SK-N-MC (cell line): ENCODE measurements at places on chromosomes 7 and 10.

GRCh38 chr7:142626420-142627035 lies 122.7 kb upstream of the PRSS1 start:
- no peak for DNase-seq

- DNase-seq = no peak
Observed at GRCh38 chr10:132118366-132118765, 52.6 kb downstream of the JAKMIP3 start.

DNA sequence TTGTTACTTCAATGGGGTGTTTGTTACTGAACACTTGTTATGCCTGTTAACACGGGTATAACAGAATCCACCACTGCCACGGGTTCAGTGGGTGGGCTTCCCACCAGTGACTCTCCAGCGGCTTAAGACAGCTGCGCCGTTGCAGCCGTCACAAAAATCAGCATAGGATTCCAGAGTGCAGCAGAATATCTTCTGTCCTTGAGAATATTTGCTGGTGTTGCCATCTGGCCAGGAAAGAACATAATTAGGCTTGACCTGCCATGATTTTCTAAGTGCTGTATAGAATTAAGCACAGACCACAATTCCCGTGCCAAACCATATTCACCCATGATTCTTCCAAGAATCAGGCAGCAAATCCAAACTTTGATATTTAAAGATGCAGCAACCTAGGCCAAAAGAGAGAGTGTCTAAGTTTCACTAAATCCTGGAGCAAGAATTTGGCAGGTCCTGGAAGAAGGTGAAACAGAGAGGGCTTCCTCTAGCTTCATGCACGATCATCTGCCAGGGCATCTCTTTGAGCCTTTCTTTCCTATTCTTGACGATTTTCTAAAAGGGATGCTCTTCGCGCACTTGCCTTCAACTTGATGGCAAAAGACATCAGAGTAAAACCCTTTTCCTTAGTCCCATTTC lies 95.0 kb downstream of the FRMD4A start:
- no peak for DNase-seq

DNA sequence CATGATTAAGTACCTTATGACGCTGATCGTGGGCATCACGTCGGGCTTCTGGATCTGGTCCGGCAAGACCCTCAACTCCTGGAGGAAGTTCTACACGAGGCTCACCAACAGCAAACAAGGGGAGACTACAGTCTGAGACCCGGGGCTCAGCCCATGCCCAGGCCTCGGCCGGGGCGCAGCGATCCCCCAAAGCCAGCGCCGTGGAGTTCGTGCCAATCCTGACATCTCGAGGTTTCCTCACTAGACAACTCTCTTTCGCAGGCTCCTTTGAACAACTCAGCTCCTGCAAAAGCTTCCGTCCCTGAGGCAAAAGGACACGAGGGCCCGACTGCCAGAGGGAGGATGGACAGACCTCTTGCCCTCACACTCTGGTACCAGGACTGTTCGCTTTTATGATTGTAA lies 2.5 kb downstream of the FZD1 start:
- DNase-seq = no peak

DNA sequence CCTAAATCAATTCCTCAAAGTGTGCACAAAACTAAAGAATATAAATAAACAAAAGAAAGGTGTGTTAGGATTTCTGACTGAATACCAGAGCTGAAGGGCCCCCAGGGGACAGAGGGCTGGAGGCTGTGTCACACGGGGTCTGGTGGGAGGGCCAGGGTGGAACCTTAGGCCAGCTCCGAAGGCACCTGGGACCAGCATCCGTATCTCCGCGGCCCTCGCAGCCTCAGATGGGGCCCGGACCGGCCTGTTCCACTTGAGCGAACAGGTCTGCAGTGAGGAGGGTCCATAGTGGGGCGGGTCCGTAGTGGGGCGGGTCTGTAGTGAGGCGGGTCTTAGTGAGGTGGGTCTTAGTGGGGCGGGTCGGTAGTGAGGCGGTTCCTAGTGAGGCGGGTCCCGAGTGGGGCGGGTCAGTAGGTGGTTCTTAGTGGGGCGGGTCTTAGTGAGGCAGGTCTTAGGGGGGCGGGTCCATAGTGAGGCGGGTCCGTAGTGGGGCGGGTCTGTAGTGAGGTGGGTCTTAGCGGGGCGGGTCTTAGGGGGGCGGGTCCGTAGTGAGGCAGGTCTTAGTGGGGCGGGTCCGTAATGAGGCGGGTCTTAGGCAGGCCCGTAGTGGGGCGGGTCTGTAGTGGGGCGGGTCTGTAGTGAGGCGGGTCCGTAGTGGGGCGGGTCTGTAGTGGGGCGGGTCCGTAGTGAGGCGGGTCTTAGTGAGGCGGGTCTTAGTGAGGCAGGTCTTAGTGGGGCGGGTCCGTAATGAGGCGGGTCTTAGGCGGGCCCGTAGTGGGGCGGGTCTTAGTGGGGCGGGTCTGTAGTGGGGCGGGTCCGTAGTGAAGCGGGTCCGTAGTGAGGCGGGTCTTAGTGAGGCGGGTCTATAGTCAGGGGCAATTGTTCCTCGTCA lies 15.1 kb downstream of the GPR146 start:
- no peak for DNase-seq
